ENCODE measurements at places on chromosomes 1 and 21.

- DNase-seq, result peak; percentile 27
These were observed 113.9 kb upstream of the USP24 start for GRCh38 chr1:55329091-55329490.

- DNase-seq, result peak; percentile 99
These were observed at the start of gene TBCE for GRCh38 chr1:235367000-235367908. Gene TBCE, plus strand, starts transcription at chr1:235367427. Its CDS starts 12,623 bp downstream, at chr1:235380050.

- DNase-seq, result peak; percentile 88
These were observed 46.5 kb downstream of the KCNJ15 start for GRCh38 chr21:38303300-38303699.

- peak; percentile 70 for DNase-seq
These were observed at the start of gene SLC27A3 for GRCh38 chr1:153774780-153775457. Gene SLC27A3, plus strand, starts transcription at chr1:153775407. Its CDS starts 91 bp downstream, at chr1:153775498.

GRCh38 chr1:47629201-47629600 lies 191.4 kb downstream of the FOXD2 start:
- DNase-seq, result no peak

DNA sequence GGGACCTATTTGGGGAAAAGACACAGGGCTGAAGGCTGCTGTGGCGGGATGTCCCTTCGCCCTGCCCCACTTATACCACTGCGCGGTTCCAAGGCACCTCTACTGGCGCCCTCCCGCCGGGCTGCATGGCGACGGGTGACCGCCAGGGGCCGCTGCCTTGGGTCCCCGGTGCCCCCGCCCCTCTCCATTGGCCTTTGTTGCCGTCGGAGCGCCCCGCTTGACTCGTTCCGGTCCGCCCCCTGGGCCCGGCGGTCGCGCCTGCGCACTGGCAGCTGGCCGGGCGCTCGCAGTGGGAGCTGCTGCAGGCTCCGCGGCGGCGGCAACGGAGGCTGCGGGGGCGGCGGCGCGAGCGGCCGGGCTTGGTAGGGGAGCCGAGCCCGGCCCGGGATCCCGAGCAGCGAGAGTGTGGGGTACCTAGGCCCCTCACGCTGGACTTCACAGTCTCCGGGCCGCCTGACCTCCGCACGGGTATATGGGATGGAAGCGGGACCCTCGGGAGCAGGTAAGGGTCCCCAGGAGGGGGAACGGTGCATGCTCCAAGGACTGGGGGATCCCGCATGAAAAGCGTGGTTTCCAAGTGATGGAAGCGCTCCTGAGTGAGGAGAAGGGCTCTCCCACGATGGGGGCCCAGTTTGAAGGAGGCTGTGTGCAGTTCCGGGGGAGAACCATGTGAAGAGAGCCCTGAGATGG lies at the start of gene AGO1:
TSS of gene AGO1 (plus strand) at position 265 of the 690 bp plus-strand sequence. CDS start at position 478, 213 bp downstream.
- DNase-seq, result peak; percentile 100

DNA sequence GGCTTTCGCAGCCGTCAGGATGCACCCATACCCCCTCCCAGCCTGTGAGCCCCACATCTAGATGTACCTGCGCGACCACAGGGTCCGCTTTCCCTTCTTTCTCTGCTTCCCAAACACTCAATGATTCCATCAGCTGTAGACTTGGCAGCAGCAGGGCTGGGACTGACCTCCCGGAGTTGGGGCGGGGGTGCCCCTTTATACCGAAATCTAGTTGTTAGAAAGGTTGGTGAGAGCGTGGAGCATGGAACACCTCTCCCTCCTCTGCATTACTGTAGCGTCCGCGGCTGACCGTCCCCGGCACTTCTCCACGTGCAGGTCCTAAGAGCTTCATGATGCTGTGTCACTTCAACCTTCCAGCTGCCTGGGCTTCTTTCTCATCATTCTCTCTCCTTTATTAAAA lies 21.1 kb upstream of the ACTRT2 start:
- DNase-seq, result no peak

- DNase-seq, result no peak
These were observed 22.3 kb downstream of the FOXJ3 start for GRCh38 chr1:42312576-42313212.

GRCh38 chr1:177080564-177080963 lies 83.9 kb downstream of the ASTN1 start:
- DNase-seq, result no peak

- no peak for DNase-seq
These were observed 58.7 kb upstream of the RGS1 start for GRCh38 chr1:192516776-192517297.

GRCh38 chr1:186736971-186737685 lies 56.9 kb upstream of the PTGS2 start:
- no peak for DNase-seq

GRCh38 chr21:29185633-29186032 lies 55.2 kb downstream of the MAP3K7CL start:
- DNase-seq, result no peak

GRCh38 chr1:221856228-221857093 lies 114.6 kb upstream of the DUSP10 start:
- DNase-seq, result peak; percentile 28

DNA sequence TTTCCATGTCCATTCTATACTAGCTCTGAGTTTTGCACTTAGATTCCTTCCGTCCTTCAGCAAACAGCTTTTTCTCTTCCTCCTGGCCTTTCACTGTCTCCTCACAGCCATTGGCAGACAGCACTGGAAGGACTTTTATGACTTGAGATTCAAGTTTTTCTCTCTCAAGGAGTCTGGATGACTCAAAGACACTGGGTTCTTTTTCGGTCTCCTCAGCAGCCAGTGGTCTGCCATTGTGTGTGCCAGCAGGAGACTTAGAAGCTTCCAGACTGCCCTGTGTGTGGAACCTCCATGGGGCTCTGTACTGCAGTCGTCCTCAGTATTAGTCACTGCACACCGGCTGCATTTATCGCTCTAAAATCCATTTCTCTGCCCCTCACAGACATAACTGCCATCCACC lies 30.5 kb downstream of the NTNG1 start:
- no peak for DNase-seq

GRCh38 chr1:201656311-201657032 lies 117.5 kb downstream of the NAV1 start:
- DNase-seq, result no peak

DNA sequence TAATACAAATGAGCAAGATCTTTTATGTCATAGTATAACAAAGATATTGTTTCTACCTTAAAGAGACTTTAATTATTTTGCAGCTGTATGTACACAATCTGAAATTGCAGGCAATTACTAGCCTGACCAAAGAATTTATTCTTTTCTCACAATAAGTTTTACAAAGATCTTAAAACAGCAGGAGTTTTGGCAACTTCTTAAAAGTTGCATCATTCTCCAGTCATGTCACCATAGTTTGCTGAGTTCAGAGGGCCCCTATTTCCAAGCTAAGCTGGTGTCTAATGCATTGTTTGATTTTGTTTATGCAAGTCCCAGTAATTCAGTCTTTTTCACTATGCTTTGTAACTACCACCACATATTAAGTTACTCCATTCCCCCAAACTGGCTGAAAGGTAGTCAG lies 114.8 kb downstream of the DNAH14 start:
- no peak for DNase-seq

DNA sequence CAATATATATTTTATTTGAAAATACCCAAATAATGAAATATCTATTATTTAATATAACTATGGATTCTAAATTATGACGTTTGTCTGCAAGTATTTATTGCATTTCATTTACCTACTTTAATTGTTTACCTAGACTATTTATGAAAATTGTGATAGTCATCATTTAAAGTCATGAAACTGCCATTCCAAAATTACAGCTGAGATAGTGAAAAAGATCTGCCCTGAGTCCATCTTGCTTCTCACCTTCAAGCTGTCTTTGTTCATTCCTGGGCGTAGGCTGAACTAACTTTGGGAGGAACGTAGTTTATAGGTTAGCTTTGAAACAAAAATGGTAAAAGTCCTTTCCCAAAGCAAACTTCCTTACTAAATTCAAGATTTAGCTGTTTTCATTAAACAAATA lies 12.4 kb upstream of the HPDL start:
- DNase-seq, result no peak

DNA sequence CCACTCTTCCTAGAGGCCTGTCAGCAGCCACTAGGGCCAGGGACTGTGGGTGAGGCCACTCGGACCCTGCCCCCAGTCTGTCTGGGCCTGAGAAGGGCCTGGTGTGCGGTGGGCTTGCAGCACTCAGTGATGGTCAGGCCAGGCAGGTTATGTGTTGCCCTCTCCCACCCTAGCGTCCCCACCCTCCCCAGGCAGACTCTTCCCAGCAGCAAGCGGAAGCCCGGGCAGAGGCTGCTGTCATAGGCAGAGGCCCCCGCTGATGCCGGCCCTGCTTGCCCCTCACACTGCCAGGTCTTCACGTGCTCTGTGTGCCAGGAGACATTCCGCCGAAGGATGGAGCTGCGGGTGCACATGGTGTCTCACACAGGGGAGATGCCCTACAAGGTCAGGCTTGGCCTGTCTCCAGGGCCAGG lies 6.6 kb downstream of the ZBTB48 start:
- DNase-seq, result no peak

DNA sequence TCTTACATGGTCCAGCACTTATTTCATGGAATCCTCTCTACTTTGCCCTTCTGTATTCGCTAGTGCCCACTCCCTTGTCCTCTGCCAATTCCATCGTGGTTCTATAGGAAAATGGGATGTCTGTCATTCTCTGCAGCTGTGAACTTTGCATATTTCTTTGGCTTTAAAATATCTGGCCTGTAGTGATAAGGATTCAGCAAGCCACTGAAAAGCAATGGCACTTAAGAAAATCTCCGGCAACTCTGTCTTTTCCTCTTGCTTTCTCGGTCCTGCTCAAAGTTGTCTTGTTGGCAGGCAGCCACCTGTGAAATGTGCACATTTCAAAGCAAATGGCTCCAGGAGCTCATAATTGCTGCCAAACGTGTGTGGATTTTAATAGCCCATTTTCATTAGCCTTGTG lies 91.8 kb downstream of the CHD1L start:
- DNase-seq, result no peak

GRCh38 chr1:40703316-40703715 lies 11.8 kb downstream of the NFYC start:
- peak; percentile 75 for DNase-seq

DNA sequence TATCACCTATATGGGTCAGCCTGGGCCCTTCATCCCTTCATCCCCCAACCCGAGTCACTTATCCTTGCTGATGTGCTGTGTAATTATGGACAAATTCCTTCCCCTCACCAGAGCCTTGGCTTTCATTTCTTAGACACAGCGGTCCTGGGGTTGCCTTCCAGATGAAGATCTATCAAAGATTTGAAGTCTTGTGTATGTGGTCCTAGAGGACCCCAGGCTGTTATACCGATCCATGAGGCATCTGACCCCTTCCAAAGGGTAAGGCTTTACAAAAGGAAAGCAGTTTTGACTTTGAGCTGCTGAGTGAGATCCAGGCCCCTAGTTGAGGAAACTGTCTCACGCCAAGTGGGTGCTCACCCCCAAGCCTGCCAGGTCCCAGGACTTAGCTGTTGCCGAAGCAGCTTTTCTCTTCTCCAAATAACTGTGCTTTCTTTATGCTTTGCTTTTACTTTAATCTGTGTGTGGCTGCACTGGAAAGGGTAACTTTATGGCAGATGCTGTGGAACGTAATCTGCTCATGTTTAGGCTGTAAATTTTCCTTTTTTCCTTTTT lies 37.6 kb downstream of the MAN1C1 start:
- DNase-seq, result no peak

DNA sequence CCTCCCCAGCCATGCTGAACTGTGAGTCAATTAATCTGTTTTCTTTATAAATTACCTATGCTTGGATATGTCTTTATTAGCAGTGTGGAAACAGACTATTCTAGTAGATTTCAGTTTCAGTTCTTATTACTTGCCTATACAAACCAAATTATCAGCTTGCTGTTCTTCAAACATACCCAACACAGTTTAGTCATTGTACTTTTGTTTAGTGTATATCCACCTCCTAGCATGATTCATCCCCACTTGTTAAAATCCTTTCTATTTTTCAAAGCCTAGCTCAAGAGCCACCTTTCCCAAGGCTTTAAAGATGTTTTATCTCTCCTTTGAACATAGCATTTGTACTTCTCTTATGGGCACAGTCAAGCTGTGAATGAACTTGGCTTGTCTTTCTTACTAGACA lies 195.6 kb upstream of the ZRANB2 start:
- DNase-seq, result no peak

DNA sequence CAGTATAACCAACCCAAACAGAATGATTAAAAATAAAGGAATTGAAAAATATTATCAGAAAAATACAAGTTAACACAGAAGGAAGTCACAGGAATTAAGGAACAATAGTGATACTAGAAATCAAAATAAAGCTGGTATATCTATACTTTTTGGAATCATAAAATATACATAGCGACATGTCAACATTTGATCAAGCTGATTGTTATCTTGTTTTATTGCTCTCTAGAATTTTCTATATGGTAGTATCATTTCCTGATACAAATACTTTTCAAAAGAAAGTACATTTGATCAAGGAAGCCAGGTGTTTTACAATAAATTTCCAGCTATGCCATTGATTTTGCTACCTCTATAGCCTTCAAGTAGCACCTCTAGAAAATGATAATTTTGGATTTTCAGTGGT lies 489.5 kb upstream of the PKN2 start:
- no peak for DNase-seq

DNA sequence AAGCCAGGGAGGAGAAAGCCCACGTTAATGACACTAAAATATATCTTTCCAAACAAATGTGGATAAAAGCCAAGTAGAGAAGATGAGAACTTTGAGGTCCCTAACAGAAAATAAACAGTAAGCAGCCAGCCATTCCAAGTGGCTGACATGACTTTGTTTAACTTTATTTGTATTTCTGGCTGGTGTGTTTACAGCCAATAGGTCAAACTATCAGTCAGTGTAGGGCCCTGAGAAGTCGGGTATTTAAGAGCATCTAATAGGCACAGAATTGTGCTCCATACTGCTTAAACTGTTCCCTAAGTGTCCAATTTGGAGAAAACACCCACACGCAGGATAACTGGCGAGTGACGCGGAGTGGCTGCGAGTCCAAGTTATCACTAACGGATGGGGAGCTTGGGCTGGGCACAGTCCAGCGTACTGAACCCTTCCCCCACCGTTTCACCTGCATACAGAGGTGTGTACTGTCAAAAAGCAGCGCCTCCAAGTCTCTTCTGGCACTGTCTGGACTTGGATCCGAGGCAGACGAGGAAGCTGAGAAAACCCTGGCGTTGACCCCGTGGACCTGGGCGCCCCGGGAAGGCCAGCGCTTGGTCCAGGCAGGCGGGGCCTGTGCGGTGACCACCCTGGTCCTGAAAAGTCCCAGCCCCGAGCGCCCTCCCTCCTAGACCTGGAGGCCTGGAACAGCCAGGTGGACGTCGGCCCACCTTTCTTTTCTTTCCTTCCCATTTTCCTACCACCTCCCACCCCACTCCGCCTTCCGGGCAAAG lies 662 bp upstream of the LGALS8 start:
- DNase-seq, result no peak

DNA sequence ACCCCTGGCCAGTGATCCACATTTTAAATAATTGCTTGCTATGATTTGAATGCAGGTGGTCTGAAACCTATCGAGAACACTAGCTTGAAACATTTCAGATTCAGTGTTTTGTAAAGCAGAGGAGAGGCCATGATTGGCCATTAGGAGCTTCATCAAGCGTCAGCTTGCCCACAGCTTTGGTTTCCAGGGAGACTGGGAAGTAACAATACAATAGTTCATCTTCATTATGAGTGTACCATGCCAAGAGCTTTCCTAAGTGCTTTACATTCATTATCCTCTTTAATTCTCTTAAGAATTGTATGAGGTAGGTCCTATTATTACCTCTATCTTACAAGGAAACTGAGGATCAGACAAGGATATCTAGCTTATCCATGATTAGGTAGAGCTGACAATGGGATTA lies 27.7 kb upstream of the ATP5PO start:
- no peak for DNase-seq

- peak; percentile 40 for DNase-seq
These were observed at the start of gene ADGRB2 for GRCh38 chr1:31764312-31765040. Gene ADGRB2, minus strand, starts transcription at chr1:31764340. Its CDS starts 7,119 bp downstream, at chr1:31757221.

All from AG08395 (cell line).